ENCODE measurements at places on chromosomes 7 and 10.

DNA sequence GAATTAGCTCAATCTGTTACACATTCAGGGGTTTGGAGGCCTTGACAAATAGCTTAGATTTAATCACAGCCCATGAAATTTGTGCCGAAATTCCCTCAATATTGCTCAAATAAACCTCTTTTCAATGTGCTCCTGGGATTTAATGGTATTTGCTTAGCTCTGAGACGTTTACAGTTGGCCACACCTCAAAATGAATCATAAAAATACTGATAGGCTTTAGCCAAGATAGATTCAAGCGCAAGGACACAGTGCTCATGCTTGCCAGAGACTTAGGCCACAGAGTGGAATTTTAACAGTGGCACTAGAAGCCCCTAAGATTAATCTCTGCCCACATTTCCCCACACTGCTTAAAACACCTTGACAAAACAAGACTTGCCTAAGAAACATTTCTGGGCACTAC lies 2.3 kb upstream of the SEMA3C start:
- H3K27me3 ChIP-seq: no peaks in the 10 kb centered on the region
- H3K4me1 ChIP-seq: peaks cover 61% of the 10 kb centered on the region
- no peak for DNase-seq

DNA sequence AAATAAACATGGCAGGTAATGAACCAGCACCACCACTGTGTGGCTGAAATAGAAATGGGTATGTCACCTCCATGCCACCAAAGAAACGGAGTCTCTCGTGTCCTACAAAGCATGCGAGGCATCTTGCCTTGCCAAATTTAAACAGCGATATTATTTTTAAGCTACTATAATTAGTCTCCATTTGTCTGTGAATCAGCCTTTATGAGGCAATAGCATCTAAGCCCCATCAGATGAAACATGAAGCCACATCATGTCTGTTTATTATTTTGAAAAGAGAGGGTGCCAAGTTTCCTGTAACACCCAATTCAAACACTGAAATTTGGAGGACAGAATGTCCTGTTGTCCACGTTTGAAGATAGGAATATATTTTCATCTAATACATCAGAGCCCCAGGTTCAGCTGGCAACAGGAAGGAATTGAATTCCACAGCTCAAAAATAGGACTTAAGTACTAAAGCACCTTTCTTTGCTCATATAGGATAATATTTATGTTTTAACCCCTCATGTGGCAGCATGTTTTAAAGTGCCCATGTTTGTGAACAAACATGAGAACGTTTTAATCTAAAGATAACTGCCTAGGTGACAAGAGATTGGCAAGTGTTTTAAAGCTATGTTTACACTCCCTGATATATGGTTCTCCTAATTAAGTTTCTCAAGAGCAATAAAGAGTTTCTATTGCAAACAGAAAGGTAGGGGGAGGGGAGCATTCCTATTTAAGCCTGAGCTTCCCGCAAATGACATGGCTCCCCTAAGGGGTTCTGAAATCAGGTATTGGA lies 86.8 kb downstream of the SORBS1 start:
- DNase-seq: no peak
- H3K4me1 ChIP-seq: peaks cover 30% of the 10 kb centered on the region
- no peaks in the 10 kb centered on the region for H3K36me3 ChIP-seq
- H3K27me3 ChIP-seq: no peaks in the 10 kb centered on the region
- peak overlapping the region; percentile 71 for H3K27ac ChIP-seq
- H3K4me3 ChIP-seq: no peak overlapping the region

DNA sequence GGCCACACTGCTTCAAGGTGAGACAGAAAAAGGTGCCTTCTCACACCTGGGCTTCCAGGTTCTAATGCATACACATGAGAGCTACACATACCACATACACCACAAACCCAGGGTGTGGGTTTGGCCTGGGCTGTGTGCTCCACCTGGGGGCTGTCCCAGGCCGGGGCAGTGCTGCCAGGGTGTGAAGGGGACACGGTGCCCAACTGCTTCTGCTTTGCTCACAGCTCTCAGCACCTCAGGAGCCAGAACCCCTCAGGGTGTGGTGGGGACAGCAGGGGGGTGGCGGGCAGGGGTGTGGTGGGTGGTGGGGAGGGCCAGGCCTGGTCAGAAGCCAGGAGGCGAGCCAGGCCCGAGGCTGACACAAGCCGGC lies 51.1 kb downstream of the TMEM209 start:
- H3K4me3 ChIP-seq: no peak overlapping the region
- H3K27ac ChIP-seq: peak overlapping the region; percentile 21
- H3K36me3 ChIP-seq: peaks cover 27% of the 10 kb centered on the region
- no peak for DNase-seq
- peaks cover 9% of the 10 kb centered on the region for H3K4me1 ChIP-seq

- no peaks in the 10 kb centered on the region for H3K27me3 ChIP-seq
- peak overlapping the region; percentile 55 for H3K27ac ChIP-seq
- no peak overlapping the region for H3K4me3 ChIP-seq
- peaks cover 21% of the 10 kb centered on the region for H3K4me1 ChIP-seq
- DNase-seq: no peak
- H3K36me3 ChIP-seq: no peaks in the 10 kb centered on the region
These were observed 46.2 kb downstream of the CPVL start for GRCh38 chr7:29099896-29100847.

DNA sequence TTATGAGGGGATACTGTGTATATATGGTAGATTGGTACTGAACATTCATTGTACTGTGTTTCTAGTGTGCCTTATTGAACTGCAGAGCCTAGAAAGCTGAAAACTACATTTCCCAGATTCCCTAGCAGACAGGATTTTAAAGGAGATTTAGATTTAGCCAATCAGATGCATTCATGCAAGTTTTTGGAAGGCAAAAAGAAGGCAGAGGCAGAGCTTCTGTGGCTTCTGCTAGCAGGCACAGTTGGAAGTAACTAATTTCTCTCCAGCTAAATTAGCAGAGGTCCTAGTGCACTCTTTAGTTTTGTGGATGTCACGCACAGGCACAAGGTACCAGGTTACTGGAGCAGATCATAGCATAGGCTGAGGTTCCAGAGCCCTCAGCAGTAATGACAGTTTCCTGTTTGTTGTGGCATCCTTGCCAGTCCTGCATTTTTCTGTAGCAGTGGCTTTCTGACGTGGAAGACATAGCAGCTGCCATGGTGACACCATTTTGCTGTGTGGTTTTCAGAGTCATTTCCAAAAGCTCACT lies 83.7 kb upstream of the CCDC71L start:
- no peaks in the 10 kb centered on the region for H3K27me3 ChIP-seq
- no peak overlapping the region for H3K27ac ChIP-seq

DNA sequence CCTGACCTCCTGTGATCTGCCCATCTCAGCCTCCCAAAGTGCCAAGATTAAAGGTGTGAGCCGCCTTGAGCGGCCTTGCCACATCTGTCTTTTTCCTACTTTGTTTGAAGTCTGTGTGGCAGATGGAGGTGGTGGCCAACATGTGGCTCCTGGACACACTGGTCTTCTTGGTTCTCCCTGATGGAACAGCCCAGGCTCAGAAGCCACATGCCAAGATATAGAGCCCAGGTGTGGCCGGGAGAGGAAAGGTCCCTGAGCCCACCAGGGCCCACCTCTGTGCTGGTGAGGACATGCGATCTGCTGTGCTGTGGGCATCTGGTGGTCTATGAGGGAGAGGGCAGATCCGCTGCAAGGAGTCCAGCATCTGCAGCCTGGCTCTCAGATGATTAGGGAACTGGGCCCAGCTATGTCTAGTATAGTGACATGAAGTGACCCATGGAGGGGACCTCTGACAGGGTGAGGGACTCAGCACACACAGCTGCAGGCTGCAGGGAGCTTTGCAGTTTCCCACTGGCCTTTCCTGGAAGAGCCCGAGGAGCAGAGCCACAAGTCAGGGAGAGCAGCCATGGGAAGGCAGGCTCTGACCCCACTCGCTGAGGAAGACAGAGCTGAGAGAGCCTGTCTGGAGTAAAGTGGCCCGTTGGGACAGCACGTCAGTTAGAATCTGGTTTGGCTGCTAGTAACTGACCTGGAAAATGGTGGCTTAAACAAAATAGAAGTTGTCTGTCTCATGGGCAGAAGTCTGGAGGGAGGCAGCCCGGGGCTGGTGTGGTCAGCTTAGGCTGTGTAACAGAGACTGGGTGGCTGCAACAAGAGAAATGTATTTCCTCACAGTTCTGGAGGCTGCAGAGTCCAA lies 25.9 kb downstream of the ADCY1 start:
- H3K4me3 ChIP-seq: no peak overlapping the region
- H3K27ac ChIP-seq: no peak overlapping the region
- no peaks in the 10 kb centered on the region for H3K27me3 ChIP-seq
- peaks cover under 1% of the 10 kb centered on the region for H3K36me3 ChIP-seq
- DNase-seq: no peak

DNA sequence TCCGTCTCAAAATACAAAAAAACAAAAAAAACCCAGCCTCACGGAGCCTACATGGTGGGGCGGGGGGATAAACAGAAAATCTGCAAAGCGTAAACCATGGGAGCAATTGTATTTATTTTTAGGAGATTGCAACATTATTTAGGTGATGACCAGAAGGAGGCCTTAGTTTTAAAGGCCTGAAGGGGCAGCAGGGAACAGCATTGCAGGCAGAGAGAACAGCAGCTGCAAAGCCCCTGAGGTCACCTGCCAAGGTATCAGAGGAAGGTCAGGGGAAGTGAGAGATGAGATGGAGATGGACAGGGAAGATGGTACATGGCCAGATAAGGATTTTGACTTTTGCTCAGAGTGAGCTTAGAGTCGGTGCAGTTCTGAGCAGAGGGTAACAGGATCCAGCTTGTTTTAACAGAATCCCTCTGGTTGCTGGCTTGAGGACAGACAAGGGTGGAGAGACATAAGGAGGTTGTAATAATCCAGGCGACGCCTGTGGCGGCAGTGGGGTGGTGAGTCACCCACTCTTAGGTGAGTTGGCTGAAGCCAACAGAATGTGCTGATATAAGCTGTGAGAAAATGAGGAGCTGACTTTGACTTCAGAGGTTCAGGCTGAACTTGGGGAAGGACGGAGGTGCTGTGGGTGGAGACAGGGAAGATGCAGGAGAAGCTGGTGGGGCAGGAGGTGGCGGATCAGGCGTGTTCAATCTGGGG lies 82.3 kb upstream of the GTF2I start:
- peak overlapping the region; percentile 52 for H3K27ac ChIP-seq
- no peak overlapping the region for H3K4me3 ChIP-seq

All from mesothelial cell of epicardium (in vitro differentiated cells).